Fibroblast of the aortic adventitia (primary cell): ENCODE measurements at places on chromosomes 16 and 17.

GRCh38 chr17:13749891-13750235 is 148.1 kb upstream of the HS3ST3A1 start:
- no peak for DNase-seq

- DNase-seq, result peak; percentile 99
These were observed 27.7 kb upstream of the CLEC18B start for GRCh38 chr16:74448990-74449389.

DNA sequence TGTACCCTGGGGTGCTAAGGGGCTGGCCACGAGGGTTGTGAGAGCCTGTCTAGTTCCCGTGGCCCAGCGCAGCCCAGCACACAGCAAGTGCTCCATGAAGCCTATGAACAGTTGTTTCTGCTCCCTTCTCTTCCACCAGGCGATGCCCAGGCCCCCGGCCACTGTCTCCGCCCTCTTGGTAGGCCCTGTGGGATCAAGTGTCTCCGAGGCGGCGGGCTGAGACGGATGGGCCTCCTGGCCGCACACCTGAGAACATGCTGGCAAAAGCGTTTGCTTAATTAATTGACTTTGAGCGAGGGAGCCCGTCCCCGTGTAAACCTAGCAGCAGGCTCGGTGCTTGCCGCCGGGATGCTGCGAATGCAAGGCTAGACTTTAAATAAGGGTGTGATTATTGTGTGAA is 129.7 kb upstream of the GSE1 start:
- no peak for DNase-seq

DNA sequence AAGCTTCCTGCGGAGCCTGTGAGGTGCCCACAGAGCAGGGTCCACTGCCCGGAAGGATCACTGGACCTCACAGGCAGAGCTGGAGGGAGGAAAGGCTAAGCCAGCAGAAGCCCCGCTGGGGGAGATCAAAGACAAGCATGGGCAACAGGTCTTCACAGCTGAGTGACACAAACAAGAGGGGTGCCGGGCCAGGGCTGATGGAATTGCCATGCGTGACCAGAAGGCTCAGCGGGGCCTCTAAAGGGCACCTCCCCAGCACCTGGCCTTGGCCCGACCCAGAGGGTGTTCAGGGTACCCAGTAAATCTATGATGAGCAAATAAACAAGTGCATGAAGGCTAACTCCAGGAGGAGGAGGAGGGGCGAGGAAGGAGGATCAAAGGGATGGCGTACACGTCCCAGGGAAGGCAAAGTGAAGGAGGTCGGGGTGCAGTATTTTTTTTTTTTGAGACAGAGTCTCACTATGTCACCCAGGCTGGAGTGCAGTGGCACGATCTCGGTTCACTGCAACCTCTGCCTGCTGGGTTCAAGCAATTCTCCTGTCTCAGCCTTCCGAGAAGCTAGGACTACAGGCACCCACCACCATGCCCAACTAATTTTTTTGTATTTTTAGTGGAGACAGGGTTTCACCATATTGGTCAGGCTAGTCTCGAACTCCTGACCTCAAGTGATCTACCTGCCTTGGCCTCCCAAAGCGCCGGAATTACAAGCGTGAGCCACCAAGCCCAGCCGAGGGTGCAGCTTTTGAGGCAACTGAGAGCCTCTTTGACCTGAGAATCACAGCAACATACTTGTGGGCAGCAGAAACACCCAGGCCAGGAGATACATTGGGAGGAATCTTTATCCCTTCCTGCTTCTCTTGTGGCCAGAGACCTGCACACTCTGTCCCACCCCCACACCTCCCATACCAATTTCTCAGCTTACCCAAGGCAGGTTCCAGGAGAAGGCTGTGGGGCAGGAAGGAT is 16.1 kb upstream of the EXOC7 start:
- no peak for DNase-seq

- DNase-seq, result no peak
These were observed 3.0 kb downstream of the SRSF1 start for GRCh38 chr17:58004060-58004459.

GRCh38 chr16:2429771-2430663 is 770 bp downstream of the CCNF start:
- peak; percentile 16 for DNase-seq

DNA sequence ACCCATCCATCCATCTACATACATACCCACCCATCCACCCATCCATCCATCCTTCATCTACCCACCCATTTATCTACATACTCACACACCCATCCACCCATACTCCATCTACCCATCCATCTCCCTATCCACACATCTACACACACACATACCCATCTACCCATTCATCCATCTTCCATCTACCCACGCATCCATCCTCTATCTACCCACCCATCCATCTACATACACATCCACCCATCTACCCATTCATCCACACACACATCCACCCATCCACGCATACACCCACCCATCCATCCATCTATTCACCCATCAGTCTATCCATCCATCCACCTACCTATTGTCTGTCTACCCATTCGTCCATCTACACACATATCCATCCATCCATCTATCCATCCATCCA is 227.8 kb downstream of the ZNF423 start:
- no peak for DNase-seq

GRCh38 chr17:10055262-10055975 is 143.0 kb downstream of the GAS7 start:
- no peak for DNase-seq

GRCh38 chr17:28740406-28741357 is 3.1 kb upstream of the TRAF4 start:
- DNase-seq, result no peak

GRCh38 chr16:4945560-4946502 is 8.9 kb upstream of the PPL start:
- peak; percentile 63 for DNase-seq

DNA sequence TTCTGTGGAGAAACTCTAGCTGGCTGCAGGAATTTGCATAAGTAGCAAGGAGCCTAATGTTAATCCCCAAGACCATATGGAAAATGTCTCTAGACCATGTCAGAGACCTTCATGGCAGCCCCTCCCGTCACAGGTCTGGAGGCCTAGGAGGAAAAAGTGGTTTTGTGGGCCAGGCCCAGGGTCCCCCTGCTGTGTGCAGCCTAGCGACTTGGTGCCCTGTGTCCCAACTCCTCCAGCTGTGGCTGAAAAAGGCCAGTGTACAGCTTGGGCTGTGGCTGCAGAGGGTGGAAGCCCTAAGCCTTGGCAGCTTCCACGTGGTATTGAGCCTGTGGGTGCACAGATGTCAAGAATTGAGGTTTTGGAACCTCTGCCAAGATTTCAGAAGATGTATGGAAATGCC is 306.9 kb upstream of the CA10 start:
- no peak for DNase-seq

DNA sequence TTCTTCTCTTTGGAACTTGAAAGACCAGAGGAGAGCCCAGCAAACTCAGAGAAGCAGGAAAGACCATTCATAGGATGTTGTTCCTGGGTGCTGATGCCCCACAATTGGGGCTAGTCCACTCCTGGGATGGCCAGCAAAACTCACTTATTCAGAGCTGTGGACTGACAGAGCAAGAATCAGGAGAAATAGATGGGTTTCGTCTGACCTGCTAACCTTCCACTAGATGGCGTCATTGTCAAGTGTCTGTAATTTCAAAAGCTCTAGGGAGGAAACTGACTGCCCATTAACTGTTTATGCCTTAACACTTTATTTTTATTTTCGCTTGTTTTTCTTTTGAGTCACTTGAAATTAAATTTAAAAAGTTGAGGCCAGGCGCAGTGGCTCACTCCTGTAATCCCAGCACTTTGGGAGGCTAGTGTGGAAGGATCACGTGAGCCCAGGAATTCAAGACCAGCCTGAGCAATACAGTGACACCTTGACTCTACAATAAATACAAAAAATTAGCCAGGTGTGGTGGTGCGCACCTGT is 28.7 kb upstream of the MILR1 start:
- peak; percentile 91 for DNase-seq

DNA sequence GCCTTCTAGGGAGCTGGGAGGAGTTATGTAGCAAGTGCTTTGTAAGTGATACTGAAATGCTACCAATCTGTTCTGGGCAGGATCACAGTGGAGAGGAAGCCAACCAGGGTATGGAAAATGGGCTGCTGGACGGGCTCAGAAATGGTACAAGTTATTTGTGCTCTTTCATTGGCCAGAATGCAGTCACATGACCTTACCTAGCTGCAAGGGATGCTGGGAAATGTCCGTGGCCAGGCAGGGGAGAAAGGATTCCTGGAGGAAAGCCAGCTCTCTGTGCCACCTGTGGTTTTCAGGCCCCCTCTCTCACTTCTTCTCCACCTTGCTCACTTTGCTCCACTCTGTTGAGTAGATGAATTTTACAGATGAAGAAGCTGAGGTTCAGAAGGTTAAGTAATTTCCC is 4.8 kb downstream of the EEF2K start:
- DNase-seq, result no peak

GRCh38 chr16:12178251-12178990 is 201.9 kb downstream of the SNX29 start:
- DNase-seq, result peak; percentile 52

DNA sequence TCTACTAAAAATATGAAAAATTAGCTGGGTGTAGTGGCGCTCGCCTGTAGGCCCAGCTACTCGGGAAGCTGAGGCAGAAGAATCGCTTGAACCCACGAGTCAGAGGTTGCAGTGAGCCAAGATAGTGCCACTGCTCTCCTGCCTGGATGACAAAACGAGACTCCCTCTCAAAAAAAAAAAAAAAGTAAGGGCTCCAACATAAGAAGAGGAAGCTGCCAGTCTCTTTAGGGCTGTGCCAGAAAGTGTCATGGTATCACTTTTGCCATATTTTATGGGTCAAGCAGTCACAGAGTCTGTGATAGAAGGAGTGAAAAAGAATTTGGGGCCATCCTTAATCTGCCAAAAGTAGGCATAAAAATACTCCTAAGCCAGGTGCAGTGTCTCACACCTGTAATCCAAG is 1.4 kb upstream of the PIPOX start:
- DNase-seq, result no peak

GRCh38 chr16:3475604-3476375 is 19.5 kb downstream of the C16orf90 start:
- DNase-seq, result no peak

- no peak for DNase-seq
These were observed 5.6 kb upstream of the CARD14 start for GRCh38 chr17:80164185-80164584.

DNA sequence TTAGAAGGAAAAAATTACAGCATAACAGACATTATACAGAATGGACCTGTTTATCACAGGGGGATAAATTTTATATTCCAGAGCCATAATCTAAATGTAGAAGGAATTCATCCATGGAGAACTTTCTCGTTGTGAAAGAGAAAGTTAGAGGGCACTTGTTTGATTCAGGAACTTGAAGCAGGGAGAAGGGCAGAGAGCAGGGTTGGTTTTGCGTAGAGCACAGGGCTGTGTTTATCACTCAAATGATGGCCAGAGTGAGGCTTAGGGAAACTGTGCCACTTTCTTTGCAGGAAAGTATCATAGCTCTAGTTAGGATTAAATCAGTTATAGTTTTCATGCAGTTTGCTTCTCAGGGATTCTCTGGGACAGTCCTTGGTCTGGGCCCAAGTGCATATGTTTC is 29.1 kb upstream of the MED13 start:
- peak; percentile 28 for DNase-seq

DNA sequence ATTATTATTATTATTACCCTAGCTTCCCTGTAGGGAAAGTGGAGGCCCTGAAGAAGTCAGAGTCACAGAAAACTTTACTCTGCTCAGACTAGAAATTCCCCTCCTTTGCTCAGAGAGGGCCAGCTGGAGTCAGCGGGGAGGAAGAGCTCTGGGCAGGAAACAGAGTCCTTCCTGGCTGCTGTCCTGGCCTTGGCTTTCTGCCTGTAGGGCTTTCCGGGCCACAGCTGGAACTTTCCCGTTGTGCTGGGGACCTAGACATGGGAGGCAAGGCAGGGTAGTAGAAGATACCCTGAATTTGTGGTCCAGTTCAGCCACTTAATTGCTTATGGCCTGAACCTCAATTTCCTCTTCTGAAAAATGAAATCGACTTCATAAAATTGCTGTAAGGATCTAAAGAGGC is 14.0 kb upstream of the CCL2 start:
- peak; percentile 39 for DNase-seq

GRCh38 chr16:28991687-28992086 is 6.8 kb downstream of the LAT start:
- no peak for DNase-seq

- no peak for DNase-seq
These were observed 17.1 kb downstream of the SPG7 start for GRCh38 chr16:89525146-89525913.

DNA sequence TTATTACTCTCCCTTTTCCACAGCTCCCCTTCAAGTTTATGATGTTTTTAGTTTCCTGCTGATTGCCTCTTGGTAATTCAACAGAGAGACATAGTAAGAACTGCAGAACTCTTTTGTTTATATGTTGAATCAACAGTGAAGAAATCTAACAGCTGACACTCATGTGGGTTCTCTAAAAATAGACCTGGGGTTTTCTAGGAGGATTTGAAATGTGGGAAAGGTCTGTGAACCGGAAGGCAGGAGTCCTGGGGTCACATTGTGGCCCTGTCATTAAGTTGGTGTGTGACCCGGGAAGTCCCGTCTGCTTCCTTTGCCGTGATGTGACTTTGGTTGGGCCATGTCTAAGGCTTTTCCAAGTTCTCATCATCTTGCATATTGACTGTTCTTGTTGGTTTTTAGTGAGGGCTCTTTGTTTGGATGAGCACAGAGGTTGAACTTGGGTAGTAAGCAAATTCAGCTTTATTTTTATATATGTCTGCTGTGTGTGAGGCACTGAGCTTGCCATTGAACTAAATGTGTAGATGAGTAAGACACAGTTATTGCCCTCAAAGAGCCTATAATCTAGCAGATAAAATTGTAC is 48.5 kb upstream of the HS3ST3A1 start:
- DNase-seq, result no peak

DNA sequence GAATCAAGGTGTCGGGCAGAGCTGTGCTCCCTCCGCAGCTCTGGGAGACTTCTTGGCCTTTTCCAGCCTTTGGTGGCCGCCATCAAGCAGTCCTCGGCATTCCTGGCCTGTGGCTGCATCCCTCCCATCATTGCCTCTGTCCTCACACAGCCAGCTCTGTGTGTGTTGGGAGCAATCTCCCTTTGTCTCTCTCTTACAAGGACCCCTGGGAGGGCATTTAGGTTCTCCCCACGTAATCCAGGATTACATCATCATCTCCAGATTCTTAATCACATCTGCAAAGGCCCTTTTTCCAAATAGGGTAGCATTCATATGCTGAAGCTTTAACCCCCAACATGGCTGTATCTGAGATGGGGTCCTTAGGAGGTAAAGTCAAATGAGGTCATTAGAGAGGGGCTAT is 4.1 kb upstream of the DNAH17 start:
- DNase-seq, result no peak

- DNase-seq, result no peak
These were observed 813.3 kb downstream of the KCNJ18 start for GRCh38 chr17:22505660-22506059.

- DNase-seq, result no peak
These were observed 276.7 kb downstream of the C16orf95 start for GRCh38 chr16:87040169-87041117.

GRCh38 chr17:8133399-8133798 is 9.5 kb upstream of the HES7 start:
- DNase-seq, result no peak

DNA sequence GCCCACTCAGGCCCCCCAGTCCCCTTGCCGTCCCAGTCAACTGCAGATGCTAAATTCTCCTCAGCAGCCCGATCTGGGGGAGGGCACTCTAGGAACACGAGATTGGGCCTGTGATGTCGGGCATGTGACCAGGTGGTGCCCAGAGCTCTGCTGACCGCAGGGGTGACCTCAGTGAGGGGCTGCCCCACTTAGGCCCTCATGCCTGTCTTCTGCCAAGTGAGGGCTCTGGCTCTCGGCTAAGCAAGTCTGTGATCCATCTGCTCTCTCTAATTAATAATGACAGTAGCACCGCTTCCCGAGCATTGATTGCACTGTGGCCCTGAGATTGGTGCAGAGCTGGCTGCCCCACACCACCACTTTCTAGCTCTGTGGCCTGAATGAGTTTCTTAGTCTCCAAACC is 138.8 kb downstream of the MRM1 start:
- no peak for DNase-seq
